Foreskin keratinocyte (primary cell): ENCODE measurements at places on chromosomes 7 and 10. TPM values are rescaled to one million over a fixed set of nuclear protein-coding genes. Genes with fewer than 3 reads are reported as not detected.

Gene FBXL13
- total RNA-seq: 0.17 and 0.35 TPM in 2 replicates

Gene EZH2
- total RNA-seq: 17.6 and 20.8 TPM in 2 replicates

Gene TUBB8
- total RNA-seq: 0.07 TPM in 1 of 2 replicates, not detected in the other

Gene MYOF
- 227 and 235 TPM in 2 replicates for total RNA-seq

Gene PNLIPRP3
- 13.4 and 23.5 TPM in 2 replicates for total RNA-seq

Gene FAM25A
- total RNA-seq: 0.56 TPM in 1 of 2 replicates, not detected in the other

Gene ZWINT
- 60.3 and 79.8 TPM in 2 replicates for total RNA-seq

Gene CDNF
- 0.34 and 0.63 TPM in 2 replicates for total RNA-seq

Gene PALD1
- 0.04 and 0.07 TPM in 2 replicates for total RNA-seq

Gene STEAP1
- total RNA-seq: 18.6 and 23.4 TPM in 2 replicates

Gene LRRC4
- 0.07 and 0.35 TPM in 2 replicates for total RNA-seq

Gene PRKCQ
- 8.0 and 9.6 TPM in 2 replicates for total RNA-seq

Gene CALHM2
- total RNA-seq: 6.4 and 11.0 TPM in 2 replicates

Gene TM9SF3
- 90.0 and 90.9 TPM in 2 replicates for total RNA-seq

Gene AGAP9
- total RNA-seq: 2.9 and 4.5 TPM in 2 replicates

- DNase-seq: no peak
Observed at GRCh38 chr7:921581-922333, 32.7 kb downstream of the ADAP1 start.

GRCh38 chr10:31615129-31615528, 296.1 kb downstream of the ZEB1 start:
- DNase-seq: no peak

DNA sequence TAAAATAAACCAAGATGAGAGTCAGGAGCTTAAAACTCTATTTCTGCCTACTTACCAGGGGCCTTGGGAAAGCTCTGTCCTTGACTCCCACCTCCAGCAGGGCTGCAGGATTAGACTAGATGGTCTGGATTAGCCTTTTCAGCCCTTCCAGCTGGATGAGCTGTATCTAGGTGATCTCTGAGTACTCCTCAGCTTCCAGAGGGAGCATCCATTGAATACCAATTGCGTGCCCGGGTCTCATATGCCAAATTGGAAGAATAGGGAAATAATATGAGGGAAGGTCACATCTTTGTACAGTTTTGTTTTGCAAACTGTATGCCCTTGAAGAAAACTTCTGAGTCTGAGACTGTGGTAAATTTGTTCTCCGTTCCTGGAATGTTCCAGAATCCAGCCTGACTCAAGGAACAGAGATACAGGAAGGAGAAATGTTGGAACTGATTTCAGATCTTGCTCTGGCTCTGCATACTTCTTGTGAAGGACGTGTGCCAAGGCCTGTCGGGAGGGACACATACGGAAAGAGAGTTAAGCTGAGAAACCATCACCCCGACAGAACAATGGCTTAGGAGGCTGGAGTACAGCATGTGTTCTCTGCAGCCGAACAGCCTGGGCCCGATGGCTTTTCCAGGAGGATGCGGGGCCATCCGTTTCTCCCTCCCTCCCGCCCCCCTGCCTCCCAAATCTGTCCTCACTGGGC, 44.9 kb downstream of the MINDY4 start:
- no peak for DNase-seq

DNA sequence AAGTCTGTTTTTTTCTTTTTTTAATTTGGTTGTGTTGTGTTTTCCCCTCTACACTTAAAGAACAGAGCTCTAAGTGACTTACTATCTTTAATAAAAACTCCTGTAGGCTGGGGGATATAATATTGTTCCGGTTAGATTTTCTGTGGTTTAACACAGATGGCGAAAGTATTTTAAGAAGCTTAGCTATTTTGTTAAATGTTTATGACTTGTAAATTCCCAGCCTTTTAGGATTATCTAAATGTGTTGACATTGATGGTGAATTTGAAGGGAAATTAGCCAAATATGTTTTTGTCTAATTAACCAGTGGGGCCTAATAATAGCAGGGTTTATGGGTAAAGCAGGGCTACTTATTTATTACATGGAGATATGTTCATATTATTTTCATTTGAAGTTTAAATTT, 538.5 kb downstream of the INHBA start:
- DNase-seq: no peak

- DNase-seq: peak; percentile 4
Observed at GRCh38 chr10:1736144-1736971, 967 bp downstream of the ADARB2 start.

GRCh38 chr10:79563426-79563825, 3.2 kb upstream of the SFTPA2 start:
- no peak for DNase-seq

DNA sequence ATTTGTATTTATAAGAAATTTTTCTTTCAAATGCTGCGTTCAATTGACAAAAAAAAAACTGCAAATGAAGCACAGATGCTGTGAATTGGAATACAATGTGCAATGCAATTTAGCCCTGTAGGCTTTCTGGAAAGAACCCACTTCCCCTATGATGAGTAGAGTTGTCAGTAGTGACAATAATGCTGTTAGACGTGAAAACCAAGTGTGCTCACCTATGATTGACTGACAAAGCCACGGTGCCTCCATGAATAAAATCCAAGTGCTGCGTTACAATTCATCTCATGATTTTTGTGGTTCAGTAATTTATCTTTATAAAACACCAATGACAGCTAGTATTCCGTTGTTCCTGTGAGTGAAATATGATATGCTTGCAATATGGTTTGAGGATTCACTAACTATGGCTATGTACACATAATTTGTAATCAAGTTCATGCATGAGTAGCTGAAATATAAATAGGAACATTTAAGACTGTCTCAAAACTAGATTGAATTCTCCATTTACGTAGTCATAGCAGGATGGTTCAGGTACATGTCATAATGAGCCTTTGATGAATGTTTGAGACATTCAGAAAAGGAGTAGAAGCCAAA, 1160.3 kb downstream of the CNTNAP2 start:
- no peak for DNase-seq

DNA sequence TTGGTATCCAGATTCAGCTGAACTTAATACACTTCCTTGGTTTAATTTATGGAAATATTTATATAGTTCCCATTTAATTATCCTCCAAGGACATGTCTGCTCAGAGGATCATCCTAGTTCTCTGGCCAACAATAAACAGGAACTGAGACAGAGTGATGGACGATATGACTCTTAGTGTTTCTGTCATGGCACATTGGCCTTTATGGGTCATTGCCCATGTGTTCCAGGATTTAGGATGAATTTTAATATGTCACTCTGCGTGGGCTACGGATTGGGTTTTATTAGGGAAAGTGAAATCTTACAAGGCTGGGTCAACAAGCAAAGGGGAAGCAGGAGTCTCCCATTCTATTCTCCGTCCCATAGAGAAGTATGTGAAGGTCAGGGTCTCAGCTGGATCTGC, 18.8 kb upstream of the TNPO3 start:
- DNase-seq: no peak

- peak; percentile 9 for DNase-seq
Observed at GRCh38 chr10:119509909-119510451, 32.5 kb downstream of the RGS10 start.

- peak; percentile 57 for DNase-seq
Observed at GRCh38 chr10:77877441-77878344, 48.9 kb downstream of the DLG5 start.

- no peak for DNase-seq
Observed at GRCh38 chr7:122140918-122141317, 3.1 kb downstream of the AASS start.
